RKO (cell line): ENCODE measurements at places on chromosomes 3 and 15.
A peak's percentile ranks its signal among the peaks of the same experiment; 100 is the strongest.

DNA sequence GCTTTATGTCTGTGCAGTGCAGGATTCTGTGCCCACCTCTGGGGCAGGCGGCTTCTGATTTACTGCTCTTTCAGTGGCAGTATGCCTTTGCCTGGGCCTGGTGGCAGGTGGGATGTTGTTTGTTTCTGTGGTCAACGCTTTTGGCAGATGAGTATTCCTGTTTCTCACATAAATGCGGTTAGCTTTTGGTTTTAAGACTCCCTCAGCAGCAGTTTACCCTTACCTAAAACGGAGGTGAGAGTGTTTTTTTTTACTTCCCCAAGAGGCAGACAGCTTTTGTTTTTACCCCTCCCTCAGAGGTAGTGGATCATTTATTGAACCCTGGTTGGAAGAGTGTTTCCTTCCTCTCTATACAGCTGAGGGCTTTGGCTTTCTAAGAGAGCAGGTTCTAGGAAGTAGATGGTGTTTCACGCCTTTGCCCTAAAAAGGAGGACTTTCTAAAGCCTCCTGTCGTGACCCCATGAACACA is 134.1 kb upstream of the PLSCR5 start:
- no peak for DNase-seq

DNA sequence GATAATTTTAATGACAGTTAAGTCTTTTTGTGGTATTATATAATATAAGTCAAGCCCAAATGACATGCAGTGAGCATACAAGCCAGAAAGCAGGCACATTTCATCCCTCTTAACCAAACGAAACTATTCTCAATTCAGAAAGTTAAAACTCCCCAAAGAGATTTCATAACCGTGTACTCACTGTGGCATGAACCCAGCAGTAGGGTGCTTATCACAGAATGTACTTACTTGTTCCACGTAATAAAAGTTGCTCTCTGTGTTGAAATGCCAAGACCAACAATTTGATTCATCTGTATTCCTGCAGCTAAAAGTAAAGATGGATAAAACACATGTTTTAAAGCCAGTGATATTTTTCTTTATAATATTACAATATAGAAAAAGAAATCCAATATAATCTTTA is 12.1 kb downstream of the GK5 start:
- DNase-seq, result no peak

GRCh38 chr15:62997441-62997840 is 45.1 kb upstream of the TPM1 start:
- DNase-seq, result no peak

GRCh38 chr3:170046269-170047132 is 8.7 kb downstream of the GPR160 start:
- no peak for DNase-seq

DNA sequence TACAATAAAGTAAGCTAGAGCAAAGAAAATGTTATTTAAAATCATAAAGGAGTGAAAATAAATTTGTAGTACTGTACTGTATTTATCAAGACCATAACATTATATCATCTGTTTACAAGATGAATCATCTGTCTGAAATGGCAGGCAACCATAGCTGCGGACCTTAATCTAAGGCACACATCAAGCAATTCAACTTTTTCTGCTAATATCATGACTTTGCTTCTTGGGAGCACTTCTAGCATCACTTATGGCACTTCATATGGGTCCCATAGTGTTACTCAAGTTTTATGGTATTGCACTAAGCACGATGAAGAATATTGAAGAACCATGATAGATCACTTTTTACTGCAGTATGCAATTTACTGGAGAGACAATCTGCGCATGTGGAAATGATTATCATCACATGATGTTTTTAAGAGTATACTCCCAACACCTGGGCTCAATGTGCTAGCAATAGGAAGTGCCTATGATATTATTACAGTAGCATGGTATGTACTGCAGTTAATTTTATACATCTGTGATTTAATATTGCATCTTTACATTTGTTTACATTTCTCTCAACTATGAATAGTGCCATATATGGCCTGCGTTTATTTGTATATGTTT is 137.7 kb upstream of the NECTIN3 start:
- no peak for DNase-seq

GRCh38 chr3:66083784-66084213 is 45.1 kb upstream of the MAGI1 start:
- DNase-seq, result peak; percentile 15

GRCh38 chr3:137764001-137764433 is at the start of gene SOX14:
Gene SOX14, plus strand, starts transcription at chr3:137764315. Its CDS starts 470 bp downstream, at chr3:137764785.
- DNase-seq, result no peak

DNA sequence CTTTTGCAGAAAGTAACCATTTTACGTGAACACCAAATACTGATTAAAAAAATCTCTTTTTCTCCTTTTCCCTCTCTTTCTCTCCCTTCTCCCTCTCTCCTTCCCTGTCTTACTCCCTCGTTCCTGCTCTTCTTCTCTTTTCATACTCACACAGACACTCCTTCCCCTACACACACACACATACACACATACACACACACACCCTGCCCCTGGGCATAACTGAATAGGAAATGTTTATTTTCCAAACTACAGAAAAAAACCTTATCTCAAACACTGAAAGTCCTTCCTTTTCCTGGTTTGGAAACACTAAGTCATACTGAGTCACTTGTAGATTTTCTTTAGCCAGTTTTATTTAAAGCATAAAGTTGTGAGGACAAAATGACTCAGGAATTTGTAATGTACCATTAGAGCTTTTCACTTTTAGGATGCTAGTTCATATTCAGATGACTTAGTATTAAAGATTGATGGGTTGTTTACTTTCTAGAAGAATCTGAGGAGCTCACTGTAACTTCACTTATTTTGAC is 62.4 kb downstream of the MBNL1 start:
- DNase-seq, result peak; percentile 88

DNA sequence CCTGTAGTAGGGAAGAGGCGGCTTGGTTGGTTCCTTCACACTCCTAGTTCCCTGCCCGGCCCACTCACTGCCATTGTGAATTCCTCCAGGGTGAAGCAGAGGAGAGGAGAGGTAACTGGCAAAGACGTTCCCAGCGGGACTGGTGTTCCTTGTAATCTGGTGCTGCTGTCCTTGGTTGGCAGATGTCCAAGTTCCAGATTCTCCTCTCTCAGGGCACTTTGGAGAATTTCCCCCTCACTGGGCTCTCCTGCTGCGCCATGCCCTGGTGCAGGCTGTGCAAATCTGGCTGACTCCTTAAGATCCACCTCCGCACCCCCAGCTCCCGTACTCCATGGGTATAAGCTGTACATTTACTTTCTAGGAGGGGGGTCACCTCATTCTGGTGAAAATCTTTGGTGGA is 37.3 kb downstream of the THSD4 start:
- no peak for DNase-seq

- DNase-seq, result no peak
Measured at GRCh38 chr3:10810376-10810775, 5.7 kb upstream of the SLC6A11 start.

DNA sequence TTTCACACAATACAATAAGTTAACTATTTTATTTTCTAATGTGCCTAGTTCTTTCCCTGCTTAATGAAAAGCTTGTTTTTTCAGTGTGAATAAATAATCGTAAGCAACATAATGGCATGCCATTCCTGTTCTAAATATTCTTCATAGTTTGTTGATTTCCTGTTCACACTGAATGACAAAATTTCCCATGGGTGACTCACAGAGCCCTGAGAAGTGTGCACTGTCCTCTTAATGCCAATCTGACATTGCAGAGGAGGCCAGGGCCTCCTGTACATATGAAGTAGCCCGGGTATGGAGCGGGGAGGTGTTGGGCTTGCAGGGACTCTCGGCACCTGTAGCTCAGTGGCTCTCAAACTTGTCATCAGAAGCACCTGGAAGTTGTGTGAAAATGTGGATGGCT is 24.3 kb downstream of the CCR3 start:
- no peak for DNase-seq

GRCh38 chr3:58386626-58387365 is 46.8 kb downstream of the PDHB start:
- DNase-seq, result peak; percentile 15

DNA sequence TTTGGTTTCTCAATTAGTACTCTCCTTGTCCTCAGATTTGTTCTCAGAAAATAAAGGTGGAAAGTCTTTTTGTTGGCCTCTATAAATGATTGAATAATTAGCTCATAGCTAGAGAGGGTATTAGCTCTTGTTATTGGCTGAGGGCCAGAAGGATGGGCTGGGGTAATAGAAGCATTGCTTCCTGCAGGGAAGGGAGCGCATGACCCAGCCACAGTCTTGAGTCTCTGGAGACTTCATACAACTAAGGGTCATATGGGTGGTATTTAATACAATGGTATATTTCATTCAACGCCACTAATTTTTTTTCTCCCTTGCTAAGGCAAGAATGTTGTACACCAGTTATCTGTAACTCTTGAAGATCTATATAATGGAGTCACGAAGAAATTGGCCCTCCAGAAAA is 8.4 kb downstream of the DNAJA4 start:
- no peak for DNase-seq

- no peak for DNase-seq
Measured at GRCh38 chr15:29890336-29891095, 68.2 kb upstream of the TJP1 start.

GRCh38 chr3:195007151-195007550 is 263.8 kb downstream of the XXYLT1 start:
- no peak for DNase-seq

DNA sequence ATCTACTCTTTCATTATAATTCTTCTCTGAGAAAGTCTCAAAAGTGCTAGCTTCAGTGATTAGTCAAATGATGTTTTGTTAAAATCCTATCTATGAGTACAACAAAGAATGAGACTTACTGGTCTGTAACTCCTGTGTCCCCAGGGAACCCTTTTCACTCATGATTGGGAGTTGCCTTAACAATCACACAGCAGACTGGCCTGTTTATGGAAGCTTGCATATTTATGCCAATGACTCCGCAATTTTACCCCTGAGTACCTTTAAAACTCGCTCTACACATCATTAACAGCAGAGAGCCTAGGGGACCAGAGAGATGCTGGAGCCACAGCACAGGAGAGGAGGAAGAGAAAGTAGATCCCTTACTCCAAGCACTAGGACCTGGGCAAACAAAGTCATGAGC is 628.1 kb downstream of the IGSF11 start:
- DNase-seq, result no peak

- DNase-seq, result no peak
Measured at GRCh38 chr3:193824365-193824764, 231.4 kb downstream of the OPA1 start.

- no peak for DNase-seq
Measured at GRCh38 chr15:77831986-77832385, 199.3 kb upstream of the LINGO1 start.

- DNase-seq, result no peak
Measured at GRCh38 chr3:73469331-73469730, 155.4 kb downstream of the PDZRN3 start.

- DNase-seq, result no peak
Measured at GRCh38 chr3:194161131-194162045, 25.4 kb downstream of the HES1 start.
